ENCODE measurements at places on chromosomes 16 and 17.
A peak's percentile ranks its signal among the peaks of the same experiment; 100 is the strongest.

DNA sequence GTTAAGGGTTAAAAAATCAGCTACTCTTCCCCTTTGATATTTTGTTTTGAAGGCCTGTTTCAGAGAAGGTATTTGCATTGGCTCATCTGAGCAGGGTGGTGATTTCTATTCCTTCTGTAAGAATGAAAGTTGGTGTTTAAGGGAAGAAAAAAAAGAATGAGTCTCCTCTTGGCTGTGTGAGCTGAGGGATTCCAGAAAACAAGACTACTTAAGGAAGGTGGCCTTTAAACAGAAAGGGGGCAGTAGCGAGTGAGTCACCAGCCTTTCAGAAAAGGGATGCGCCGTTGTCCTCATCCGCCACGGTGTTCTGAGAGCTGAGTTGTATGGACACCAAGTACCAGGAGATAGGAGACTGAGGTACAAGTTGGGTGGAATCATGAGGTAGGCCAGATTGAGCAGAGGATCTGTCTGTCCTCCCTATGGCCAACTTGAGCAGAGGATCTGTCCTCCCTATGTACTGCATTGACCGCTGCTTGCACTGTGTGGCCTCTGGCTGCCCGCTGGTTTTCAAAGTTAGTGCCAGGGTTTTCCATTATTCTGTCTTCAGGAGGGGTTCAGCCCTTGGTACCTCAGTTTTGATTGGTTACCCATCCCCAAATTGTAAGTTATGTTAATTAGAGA lies 8.2 kb downstream of the PRKCA start:
- DNase-seq, result no peak

DNA sequence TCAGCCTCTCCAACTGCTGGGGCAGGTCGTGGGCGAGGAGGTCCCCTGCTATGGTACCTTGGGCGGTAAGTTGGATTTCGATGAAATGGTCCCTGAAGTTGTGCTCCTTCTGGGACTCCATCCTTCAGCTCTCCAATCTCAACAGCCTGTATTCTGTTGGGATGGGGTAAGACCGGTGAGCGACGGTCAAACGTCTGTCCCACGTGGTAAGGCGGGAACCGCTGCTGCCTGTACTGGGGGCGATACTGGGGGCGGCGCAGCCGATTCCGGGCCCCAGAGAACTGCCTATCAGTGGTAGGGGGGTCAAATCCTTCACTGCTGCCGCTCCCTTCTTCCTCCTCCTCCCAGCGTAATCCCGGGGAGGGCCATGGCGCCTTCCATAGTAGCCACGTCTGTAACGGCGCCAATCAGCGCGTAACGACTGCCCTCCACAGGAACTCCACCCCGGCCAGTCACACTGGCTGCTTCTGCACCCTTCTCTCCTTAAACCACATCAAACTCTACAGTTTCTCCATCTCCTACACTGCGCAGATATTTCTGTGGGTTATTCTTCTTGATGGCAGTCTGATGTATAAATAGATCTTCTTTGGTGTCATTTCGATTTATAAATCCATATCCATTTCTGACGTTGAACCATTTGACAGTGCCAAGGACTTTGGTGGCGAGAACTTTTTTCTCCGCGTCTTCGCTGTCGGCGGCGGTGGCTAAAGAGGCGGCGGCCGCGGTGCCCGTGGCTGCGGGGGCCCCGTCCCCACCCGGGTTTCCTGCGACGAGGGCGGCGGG lies 41.1 kb downstream of the AHSP start:
- peak; percentile 15 for DNase-seq

DNA sequence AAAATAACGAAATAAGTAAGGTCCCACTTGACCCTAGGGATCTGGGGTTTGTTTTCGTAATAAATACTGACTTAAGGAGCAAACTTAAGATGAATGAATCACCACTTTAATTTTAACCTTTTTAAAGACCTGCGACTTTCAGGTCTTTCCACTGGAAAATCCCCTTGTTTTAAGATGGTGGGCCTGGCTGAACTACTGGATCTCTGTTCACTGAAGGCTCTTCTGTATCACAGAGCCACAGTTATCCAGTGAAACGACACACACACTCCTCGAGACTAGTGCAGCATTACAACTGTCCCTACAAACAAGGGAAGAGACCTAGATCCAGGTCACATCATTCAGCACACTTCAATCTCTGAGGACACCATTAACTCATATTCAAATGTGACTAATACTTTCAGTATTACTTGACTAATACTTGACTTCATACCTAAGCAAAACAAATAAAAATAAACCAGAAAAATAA lies 299.0 kb downstream of the CEP112 start:
- DNase-seq, result no peak

- DNase-seq, result peak; percentile 36
Measured at GRCh38 chr17:38980490-38981217, 13.5 kb upstream of the FBXO47 start.

DNA sequence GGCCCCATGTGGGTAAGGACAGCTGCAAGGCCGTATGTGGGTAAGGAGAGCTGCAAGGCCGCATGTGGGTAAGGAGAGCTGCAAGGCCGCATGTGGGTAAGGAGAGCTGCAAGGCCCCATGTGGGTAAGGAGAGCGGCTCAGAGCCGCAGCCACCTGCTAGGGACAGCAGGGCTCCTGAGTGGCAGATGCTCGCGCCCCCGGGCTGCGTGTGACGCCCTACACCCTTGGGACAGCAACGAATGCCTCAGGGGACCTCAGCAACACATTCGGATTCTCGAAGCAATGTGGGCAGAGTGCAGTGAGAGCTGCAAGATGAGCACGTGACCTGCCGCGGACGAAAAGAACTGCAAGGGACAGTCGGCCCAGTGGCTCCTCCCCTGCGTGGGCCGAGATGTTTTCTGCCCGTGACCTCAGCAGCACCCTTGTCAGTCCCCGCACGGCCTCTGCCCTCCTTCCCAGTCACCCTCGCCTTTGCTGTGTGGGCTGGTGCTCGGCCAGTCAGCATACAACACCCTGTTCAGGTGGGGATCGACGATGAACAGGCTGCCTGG lies 9.6 kb upstream of the SLC38A8 start:
- no peak for DNase-seq

- DNase-seq, result no peak
Measured at GRCh38 chr16:1691956-1692355, 13.9 kb downstream of the JPT2 start.

GRCh38 chr17:70071127-70071526 lies 3.9 kb upstream of the KCNJ16 start:
- DNase-seq, result no peak

DNA sequence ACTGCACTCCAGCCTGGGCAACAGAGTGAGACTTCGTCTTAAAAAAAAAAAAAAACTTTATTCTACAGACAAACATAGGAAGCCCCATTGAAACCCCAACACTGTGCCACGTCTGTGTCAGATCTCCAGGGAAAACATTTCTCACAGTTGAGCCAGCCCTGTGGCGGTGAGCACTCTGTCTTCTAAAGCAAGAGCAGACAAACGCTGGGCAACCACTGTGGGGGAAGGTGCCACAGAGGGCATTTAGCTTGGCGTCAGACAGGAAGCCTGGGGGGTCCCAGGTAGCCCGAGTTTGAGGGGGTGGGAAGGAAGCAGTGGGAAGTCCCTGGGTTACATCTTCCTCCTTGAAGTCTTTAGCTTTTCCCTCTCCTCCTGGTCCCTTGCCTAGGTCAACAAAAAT lies 16.0 kb downstream of the C17orf100 start:
- no peak for DNase-seq

GRCh38 chr17:69945698-69946185 lies 129.3 kb upstream of the KCNJ16 start:
- DNase-seq, result no peak

- no peak for DNase-seq
Measured at GRCh38 chr16:77437859-77438258, 3.0 kb upstream of the ADAMTS18 start.
